Progenitor cell of endocrine pancreas (in vitro differentiated cells): ENCODE measurements at places on chromosomes 7 and 10.

DNA sequence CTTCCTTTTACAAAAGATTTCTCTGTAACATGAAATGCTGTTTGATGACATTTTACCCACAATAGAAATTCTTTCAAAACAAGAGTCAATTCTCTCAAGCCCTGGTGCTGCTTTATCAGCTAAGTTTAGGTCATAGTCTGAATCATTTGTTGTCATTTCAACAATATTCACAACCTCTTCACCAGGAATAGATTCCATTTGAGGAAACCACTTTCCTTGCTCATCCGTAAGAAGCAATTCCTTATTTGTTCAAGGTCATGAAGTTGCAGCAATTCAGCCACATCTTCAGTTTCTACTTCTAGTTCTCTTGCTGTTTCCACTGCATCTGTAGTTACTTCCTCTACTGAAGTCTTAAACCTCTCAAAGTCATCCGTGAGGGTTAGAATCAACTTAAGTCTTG lies 315.3 kb downstream of the TYW1 start:
- DNase-seq = no peak

DNA sequence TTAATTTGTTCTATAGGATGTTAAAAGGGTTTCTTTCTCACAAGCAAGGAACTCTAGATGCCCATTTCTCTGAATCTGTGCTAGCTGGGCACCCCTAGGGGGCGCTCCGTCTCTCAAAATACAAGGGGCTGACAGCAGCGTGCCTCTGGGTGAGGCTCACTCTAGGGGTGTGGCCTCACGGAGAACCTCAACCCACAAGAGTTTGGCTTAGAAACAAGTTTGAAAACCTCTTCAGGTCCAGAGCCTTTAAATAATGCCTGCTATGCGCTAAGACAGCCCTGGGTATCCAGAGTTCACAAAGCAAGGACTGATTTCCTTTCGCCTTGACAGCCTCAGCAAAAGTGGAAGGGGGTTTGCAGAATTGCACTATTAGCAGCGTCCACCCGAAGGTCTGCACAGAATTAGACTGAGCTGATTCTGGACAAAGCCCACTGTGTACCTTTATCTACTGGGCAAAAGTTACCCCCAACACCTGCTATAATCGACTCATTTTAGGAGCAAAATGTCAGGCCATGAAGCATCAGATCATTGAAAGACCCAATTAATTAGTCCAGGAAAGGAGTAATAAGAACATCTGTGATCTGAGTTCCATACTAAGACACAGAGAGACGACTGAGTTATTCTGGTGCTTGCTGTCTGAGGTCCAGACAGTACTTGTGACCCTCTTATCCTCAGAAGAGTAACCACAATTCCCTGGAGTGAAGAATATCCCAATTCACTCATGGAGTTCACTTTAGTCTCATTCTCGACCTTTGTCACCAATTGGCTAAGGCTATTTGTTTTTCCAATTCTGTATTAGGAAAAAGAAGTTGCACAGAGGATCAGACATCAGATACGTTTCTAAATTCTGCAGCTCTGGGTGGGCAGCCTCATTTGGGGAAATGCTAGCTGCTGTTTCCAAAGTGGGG lies 574 bp upstream of the CPED1 start:
- peak; percentile 59 for DNase-seq

- DNase-seq = no peak
Observed at GRCh38 chr10:64648915-64649314, 1127.7 kb downstream of the REEP3 start.

- DNase-seq = no peak
Observed at GRCh38 chr7:155282671-155283070, 15.0 kb upstream of the INSIG1 start.

DNA sequence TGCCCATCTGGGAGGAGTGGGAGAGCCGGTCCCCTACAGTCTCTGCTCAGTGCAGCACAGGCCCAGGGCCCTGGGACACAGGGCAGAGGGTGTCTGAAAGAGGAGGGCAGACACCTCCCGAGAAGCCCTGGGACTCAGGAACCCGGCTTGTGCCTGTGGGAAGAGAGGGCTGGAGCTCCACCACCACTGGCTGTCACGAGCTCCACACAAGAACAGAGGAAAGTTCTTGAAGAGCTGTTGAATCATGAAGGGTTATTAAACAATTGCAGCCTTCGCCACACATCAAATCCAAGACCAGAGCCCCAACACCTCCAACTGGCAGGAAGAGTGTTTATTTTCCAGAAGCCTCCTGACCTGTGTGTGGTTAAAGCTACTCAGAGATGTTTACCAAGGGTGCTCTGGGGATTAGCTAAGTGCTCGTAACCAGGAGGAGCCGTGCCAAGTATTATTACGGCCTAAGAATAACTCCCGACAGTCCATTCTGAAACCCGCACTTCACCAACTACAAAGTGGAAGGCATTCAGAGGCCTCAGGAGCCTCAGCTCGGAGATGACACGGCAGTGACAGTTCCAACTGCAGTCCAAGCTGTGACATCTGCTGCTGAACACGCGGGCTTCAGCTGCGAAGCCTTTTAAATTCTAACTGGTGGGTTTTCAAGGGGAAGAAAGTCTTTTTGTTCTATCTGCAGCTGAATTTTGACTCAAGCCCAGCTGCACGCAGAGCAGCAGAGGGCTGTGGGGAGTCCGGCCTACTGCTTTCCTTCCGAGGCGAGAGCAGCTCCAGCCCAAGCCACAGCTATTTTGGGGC lies 75.1 kb downstream of the MAD1L1 start:
- no peak for DNase-seq

DNA sequence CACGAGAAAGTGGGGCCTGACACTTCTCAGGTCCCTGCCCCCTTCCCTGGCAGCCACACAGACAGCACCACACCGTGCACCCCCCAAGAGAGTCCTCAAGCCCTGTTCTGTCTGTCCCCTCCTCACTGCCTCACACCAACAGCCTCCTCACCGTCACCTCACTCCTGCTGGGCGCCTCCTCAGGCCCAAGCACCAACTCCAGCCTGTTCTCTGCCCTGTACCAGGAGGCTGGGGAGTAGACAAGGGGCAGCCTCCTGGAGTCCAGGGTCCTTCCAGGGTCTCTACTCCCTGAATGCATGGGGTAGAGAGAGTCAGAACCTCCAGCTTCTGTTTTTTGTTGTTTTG lies 26.9 kb upstream of the ELN start:
- no peak for DNase-seq

- no peak for DNase-seq
Observed at GRCh38 chr7:134289841-134290240, 26.9 kb downstream of the SLC35B4 start.

DNA sequence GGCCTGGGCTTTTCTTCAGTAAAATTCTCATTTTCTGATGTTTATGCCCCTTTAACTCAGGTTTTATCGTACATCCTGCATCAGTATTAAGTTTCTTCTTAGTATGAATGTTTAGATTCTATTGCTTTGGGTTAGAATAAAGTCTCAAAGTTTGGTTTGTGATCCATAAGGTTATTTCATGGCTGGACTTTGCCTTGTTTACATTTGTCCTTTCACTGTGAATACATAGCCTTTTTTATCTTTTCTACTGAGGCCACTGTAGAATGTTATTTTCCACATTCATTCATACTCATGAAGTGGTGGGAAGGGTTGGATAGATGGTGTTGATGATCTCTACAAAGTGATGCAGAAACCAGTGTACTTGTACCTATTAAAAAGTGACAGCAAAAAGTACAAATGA lies 59.8 kb downstream of the CCSER2 start:
- no peak for DNase-seq
